ENCODE measurements at places on chromosomes 1 and 21.

DNA sequence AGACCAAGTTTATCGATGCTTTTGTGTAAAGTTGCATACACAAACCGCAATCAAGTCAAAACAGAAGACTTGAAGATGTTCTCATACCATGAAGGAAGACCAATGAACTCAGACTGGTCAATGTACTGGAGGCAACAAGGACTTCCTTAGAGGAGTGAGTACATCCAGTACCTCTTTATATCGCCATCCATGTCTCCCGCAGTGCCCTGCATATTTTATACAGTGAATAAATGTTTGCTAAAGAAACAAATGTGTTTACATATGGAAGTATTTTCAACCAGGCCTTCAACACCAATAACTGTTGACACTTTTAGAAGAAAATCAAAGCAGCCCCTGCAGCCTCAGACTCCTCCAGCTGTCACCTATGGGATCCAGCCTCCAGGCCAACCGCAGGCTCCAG is 125.6 kb downstream of the SMYD3 start:
- no peak for DNase-seq

GRCh38 chr1:58749646-58750045 is 34.2 kb downstream of the JUN start:
- no peak for DNase-seq

DNA sequence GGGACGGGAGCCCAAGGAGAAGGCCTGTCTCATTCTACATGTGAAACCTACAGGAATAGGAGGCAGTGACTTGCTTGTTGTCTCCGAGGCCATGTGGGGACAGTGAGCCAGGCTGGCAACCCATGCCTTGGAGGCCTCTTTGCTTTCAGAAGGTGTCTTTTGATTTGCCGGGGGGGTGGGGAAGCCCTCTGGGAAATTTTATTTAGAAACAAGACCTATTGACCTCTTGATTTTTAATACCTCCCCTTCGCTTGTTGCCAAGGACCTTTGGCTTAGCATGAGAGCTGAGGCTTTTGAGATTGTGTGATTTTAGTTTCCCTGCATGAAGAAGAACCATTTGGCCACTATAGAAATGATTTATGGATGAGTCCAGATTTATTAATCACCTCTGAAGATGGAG is 4.1 kb downstream of the ARMH1 start:
- DNase-seq, result no peak

- no peak for DNase-seq
These were observed 219.2 kb upstream of the NR5A2 start for GRCh38 chr1:199808110-199808870.

DNA sequence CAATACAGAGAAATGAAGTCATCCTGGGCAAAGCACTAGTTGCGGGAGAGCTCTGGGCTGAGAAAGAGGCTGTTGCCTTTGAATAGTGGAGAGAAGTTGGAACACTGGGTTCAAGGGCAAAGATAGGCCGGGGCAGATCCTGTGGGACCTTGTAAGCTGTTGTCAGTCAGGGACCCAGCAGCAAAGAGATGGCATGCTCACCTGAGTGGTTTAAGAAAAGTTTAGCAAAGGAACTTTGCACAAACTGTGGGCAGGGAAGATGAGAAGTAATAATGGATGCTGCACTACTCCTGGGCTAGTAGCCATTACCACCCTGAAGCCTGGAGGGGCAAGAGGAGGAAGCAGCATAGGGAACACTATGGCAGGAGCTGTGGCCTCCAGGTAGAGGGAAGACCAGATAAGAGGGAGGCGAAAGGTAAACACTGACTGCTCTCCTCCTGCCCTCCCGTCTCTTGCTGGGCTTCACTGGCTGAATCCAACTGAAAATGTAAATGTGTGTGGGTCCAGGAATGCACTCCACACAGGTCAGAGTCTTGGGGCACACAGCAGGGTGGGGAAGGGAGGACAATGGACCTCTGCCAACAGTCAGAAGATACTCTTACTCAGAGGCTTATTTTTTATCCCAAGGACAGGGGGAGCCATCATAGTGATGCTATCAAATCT is 129.2 kb downstream of the PLPP3 start:
- no peak for DNase-seq

- DNase-seq, result no peak
These were observed 51.0 kb upstream of the IKBKE start for GRCh38 chr1:206419250-206419649.

GRCh38 chr1:181604482-181605249 is 121.3 kb downstream of the CACNA1E start:
- no peak for DNase-seq

DNA sequence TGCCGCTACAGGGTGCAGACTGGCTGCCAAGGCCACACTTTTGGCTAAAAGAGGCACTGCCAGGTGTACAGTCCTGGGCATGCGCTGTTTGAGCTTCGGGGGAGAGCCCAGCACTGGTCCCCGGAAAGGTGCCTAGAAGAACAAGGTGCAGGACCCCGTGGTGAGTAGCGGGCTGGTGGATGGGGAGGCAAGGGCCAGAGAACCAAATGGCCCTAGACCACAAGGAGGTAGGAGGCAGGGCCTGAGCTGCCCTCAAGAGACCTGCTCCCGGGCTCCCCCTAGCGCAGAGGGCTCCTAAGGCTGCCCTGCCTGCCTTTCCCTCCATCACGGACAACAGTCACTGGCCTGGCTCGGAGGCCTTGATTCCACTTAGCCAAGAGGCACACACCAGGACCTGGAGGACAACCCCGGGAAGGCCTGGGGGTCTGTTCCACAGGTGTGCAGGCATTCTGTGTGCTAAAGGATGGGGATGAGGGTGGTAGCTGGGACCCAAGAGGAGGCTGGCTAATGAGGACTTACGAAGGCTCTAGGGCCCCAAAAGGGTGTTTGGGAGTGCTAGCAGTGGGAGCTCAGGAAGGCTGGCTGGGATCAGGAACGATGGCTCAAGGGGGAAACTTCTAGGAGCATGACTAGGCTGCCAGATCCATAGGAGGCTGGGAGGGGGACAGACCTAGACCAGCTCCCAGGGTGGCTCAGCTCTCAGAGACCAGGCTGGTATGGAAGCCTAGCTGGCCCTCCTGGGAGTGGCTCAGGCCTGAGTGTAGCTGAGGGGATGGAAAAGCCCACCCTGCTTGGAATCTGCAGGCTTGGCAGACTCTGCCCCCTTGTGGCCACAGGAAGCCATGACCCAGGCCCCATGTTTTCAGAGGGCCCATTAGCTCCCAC is 742 bp downstream of the ARTN start:
- DNase-seq, result peak; percentile 93

GRCh38 chr1:222918801-222919477 is 104.1 kb downstream of the DISP1 start:
- no peak for DNase-seq

DNA sequence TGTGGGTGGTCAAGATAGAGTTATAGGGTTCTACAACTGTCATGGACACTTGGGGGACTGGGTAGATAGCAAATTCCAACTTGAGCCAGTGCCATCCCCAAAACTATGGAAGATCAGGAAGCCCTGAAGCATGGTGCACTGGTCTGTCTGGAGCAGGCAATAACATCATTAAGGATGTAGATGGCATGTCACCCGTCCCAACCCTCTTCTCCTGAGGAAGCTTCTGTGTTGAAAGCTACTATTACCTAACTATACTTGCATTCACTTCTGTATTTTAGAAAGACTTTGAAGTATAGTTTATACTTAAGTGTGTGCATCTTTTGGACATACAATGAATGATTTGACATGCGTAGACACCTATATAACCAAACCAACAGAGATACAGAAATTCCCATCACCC is 32.9 kb downstream of the RABIF start:
- DNase-seq, result no peak

- DNase-seq, result no peak
These were observed 179.8 kb downstream of the FOXD2 start for GRCh38 chr1:47617381-47618221.

- no peak for DNase-seq
These were observed 17.6 kb downstream of the RAB4A start for GRCh38 chr1:229288516-229288915.

DNA sequence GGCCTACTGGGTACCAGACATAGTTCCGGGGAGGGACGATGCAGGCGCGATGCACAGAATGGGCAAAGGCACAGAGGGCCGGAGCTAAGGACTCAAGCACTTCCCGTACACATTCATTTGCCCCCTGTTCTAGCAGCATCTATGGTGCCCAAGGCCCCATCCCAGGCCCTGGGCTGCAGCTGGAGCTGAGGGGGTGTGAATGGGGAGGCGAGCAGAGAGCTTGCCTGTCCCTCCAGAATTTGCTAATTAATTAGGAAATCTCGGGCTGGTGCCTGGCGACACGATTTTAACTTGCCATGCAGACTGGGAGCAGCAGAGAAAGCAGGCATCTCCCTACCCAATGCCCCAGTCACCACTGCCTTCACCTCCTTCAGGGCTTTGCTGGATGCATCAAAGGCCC is 35.9 kb downstream of the EPHA2 start:
- no peak for DNase-seq

GRCh38 chr1:69982992-69983391 is 222.4 kb downstream of the LRRC40 start:
- DNase-seq, result no peak

- DNase-seq, result no peak
These were observed 18.6 kb downstream of the RHOU start for GRCh38 chr1:228753786-228754360.

DNA sequence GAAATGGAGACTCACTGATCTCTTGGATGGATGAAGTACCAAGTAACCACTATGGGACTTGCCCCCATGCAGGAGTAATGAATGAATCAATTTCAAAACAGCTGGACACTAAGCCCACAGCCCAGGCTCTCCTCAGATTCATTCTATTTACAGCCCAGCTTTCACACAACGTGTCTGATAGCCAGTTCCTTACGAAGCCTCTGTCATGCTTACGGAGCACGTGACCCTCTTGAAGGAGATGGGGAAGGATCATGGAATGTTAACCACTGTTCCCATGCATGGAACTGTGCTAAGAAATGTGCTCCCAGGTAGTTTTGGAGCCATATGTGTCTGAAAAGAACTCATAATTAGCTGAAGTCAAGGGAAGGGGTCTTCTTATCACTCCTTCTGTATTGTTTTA is 124.1 kb downstream of the KIF26B start:
- no peak for DNase-seq

Measured in GM20000 (cell line).